GM12865 (cell line): ENCODE measurements at places on chromosomes 3 and 15.

GRCh38 chr15:68404056-68404798 is 27.7 kb downstream of the ITGA11 start:
- DNase-seq, result no peak

DNA sequence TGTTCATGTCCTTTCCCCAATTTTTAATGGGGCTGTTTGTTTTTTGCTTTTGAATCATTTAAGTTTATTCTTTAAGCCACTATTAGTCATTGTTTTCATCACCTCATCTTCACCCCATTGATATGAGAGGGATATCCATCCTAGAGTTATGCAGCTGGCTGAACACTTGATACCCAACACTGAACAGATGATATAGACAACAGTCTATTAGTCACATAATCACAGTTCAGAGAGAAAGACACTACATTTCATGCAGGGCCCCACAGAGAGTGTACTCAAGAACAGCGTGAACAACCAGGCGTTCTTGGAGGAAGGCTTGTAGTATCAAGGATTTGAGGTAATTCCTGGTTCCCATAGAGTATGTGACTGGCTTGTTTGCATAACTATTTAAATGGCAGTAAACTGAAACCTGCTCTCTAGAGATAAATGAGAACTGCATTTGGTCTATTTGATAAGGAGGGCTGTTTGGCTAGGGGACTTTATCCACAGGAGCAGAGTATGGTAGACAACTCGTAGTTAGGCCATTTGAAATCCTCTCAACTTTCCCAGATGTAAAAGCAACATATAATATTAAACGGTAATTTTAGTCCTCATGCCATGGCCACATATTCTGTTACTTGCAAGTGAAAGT is 618.7 kb downstream of the SI start:
- DNase-seq, result no peak

- DNase-seq, result no peak
Measured at GRCh38 chr3:129974833-129975704, 549 bp downstream of the TRH start.

- DNase-seq, result no peak
Measured at GRCh38 chr3:194465920-194466570, 20.8 kb downstream of the ATP13A3 start.

DNA sequence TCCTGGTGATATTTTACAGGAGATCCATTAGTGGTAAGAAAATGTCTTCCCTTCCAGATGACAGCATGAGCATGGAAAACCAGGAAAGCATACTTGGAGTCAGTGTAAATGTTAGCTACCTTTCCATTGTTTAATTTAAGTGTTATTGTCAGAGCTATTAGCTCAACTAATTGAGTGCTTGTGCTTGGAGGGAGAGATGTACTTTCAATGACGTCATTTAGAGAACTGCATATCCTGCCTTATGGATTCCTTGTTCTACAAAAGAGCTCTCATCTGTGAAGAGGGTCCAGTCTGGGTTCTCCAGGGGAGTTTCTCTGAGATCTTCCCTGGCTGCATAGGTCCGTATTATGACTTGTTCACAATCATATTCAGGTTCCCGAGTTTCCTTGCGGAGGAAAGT is 687.2 kb downstream of the TBL1XR1 start:
- no peak for DNase-seq

GRCh38 chr15:90782442-90782841 is 65.3 kb downstream of the BLM start:
- no peak for DNase-seq

DNA sequence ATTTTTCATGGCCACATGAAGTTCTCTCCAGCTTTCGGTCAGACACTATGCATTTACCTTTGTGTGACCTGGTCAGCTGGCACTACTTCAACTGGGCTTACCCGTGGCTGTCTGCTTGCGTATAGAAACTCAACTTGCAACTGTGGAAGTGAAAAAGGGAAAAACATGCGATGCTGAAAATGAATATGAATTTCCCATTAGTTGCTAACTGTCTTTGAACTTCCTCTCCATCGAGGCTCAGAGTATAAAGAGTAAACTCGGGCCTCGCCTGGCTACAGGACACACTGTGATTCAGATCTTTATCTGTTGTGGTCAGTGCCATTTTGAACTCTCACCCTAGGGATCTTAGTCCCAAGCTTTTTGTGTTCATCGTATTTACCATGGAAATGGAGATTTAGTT is 26.8 kb downstream of the NFKBIZ start:
- peak; percentile 34 for DNase-seq

GRCh38 chr15:42710662-42711061 is 26.3 kb downstream of the CDAN1 start:
- no peak for DNase-seq

DNA sequence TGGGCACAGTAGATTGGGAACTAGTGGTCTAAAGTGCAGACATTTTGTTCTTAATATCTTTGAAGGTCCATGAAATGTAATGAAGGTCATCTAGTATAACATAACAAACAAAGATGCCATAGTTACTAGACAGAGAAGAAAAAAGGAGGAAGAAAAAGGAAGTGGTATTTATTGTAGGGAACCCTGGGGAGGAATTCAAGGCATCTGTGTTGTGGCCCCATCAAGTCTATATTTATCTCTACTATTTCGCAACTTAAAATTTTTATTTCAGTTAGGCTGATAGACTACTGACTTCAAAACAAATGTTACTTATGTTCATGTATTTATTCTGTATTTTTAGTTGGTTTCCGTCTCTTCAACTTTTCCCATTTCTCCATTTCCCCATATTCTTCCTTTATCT is 48.9 kb upstream of the ZDHHC23 start:
- DNase-seq, result no peak
